Midbrain (tissue), 1 donor: ENCODE measurements at places on chromosomes 11 and 22.

- DNase-seq: no peak
These were observed 58.9 kb downstream of the SHANK2 start for GRCh38 chr11:71193431-71193830.

GRCh38 chr22:50091092-50091768 lies 1.4 kb downstream of the MOV10L1 start:
- no peak for DNase-seq

GRCh38 chr22:25110846-25111578 lies 88.6 kb upstream of the CRYBB3 start:
- peak; percentile 73 for DNase-seq

- no peak for DNase-seq
These were observed 13.7 kb downstream of the NFRKB start for GRCh38 chr11:129881570-129882170.

DNA sequence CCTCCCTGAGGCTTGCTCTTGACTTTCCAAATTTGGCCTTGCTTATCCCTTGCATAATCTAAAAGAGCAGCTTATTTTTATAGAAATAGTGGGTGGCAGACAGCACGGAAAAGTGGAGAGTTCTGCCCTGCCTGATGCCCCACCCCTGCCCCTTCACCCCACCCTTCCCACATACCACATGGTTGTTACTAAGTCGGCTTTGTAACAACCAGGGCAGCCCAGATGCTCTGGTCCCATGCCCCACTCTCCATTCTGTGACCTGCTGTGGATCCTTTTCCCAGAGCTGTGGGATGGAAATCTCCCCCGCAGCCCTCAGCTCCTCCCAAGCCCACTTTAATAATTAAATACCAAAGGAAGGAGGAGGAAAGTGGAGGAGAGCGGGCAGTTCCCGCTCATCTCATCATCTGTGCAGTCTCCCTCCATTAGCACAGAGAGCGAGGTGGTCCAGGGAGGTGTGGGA lies 10.9 kb downstream of the MRGPRF start:
- no peak for DNase-seq

DNA sequence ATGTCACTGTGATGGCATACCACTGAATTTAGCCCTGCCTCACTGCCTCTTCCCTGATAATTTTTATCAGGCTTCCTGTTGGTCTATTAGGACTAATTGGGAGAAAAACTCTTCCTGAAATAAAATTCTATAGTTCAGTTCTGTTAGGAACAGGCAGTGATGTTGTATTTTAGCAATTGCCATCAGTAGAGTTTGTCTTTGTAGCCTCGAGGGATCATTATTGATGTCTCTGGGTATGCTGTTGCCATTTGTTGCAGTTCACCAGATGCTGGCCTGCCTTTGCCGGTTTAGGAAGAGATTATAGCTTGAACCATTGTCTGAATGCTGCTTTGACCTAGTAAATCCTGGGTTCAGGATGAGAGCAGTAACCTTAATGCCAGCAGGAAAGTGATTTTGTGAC lies 41.0 kb downstream of the KDM2A start:
- no peak for DNase-seq

DNA sequence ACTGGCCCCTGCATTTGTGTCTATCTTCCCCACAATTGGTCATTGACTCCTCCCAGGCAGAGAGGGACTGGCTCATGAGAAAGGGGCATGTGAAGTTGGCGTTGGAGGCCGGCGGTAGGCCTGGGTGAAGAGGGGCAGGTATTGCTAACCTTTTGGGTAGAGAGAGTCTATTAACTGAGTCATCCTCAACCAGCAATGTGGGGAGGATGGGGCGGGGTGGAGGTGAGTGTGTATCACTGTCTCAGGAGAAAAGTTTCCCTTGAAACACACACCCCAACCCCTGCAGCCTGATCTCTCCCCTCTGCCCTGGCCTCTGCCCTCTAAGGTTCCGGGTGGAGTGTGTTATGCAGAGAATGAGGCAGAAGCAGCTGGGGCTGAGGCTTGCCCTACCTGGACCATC lies 60.1 kb upstream of the PHF21B start:
- DNase-seq: no peak

DNA sequence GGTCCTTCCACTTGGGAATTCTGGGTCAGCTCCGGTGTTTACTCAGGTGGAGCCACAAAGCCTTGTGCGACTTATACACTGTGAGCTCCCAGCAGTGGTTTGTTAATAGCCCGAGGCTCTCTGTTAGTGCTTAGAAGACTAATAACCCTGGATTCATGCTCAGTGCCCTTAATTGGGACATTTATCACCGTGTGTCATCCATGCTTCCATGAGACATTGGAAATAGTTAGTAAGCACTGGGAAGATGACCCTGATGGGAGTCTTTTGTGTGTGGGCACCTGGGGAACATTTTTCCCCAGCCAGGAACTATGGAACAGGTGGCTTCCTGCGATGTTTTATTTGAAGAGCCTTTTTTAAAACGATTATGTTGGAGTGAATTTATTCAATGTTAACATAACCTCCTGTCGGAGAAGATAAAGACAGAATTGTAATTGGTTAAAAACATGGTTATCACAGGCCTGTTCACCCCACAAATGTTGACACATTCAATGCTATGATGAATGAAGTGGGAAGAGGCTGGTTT lies 188.9 kb downstream of the MYO18B start:
- DNase-seq: no peak

- DNase-seq: no peak
These were observed 6.4 kb downstream of the CDCA5 start for GRCh38 chr11:65077451-65077850.

- DNase-seq: peak; percentile 96
These were observed at the start of gene ZNRF3 for GRCh38 chr22:28882878-28883656. Gene ZNRF3, plus strand, starts transcription at chr22:28883572. Its CDS starts 195 bp downstream, at chr22:28883767.

- DNase-seq: no peak
These were observed 54.0 kb upstream of the PRDM11 start for GRCh38 chr11:45092404-45092785.

DNA sequence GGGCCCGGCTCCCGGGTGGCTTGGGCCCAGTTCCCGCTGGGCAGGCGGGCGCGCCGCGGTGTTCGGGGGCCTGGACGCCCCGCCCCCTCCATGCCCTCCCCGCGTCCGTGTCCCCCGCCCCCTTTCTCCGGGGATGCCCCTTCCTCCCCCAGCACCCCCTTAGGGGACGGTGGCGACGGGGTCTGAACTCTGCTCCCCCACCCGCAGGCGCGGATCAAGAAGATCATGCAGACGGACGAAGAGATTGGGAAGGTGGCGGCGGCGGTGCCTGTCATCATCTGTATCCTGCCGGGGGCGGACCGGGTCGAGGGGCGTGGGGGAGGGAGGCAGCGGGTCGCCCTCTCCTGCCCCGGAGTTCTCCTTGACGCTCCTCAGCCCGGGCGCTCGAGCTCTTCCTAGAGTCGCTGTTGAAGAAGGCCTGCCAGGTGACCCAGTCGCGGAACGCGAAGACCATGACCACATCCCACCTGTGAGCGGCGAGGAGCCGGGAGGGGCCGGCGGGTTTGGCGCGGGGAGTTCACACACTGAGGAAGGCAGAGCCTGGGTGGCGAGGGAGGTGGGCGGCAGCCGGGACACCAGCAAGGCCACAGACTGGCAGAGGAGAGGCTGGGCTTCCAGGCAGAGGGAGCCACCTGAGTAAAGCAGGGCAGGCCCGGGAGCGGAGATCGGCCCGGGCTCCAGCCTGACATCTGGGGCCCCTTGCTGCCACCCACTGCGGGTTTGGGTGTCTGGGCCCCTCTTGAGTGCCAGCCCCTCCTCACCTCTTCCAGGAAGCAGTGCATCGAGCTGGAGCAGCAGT lies 546 bp downstream of the DRAP1 start:
- no peak for DNase-seq

DNA sequence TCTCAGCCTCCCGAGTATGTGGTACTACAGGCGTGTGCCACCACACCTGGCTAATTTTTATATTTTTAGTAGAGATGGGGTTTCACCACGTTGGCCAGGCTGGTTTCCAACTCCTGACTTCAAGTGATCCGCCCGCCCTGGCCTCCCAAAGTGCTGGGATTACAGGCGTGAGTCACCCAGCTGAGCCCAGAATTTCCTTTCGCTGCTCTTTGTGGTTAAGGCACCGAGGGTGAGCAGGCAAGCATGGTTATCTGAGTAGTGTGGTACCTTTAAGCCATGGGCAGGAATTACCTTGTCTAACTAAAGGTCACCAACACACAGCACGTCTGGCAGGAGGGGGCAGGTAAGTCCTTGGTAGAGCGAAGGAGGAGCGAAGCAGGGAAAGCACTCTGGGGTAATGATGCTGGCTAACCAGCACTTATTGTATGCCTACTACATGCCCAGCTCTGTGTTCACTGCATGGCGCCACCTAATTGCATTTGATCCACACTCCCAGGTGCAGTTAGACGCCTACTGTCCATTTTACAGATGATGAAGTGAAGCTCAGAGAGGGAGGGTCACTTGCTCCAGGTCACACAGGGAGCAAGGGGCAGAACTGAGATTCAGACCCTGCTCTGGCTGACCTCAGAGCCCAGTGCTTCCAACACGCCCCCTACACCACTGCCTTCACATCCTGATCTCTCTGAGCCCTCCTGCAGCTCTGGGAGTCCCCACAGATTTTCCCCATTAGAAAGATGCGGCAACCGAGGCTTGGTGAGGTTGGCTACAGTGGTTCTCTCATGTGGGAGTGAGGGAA lies 45.7 kb downstream of the TRIOBP start:
- DNase-seq: no peak
